B cell (primary cell): ENCODE measurements at places on chromosomes 11 and 22. TPM values are rescaled to one million over a fixed set of nuclear protein-coding genes. Genes with fewer than 3 reads are reported as not detected.

DNA sequence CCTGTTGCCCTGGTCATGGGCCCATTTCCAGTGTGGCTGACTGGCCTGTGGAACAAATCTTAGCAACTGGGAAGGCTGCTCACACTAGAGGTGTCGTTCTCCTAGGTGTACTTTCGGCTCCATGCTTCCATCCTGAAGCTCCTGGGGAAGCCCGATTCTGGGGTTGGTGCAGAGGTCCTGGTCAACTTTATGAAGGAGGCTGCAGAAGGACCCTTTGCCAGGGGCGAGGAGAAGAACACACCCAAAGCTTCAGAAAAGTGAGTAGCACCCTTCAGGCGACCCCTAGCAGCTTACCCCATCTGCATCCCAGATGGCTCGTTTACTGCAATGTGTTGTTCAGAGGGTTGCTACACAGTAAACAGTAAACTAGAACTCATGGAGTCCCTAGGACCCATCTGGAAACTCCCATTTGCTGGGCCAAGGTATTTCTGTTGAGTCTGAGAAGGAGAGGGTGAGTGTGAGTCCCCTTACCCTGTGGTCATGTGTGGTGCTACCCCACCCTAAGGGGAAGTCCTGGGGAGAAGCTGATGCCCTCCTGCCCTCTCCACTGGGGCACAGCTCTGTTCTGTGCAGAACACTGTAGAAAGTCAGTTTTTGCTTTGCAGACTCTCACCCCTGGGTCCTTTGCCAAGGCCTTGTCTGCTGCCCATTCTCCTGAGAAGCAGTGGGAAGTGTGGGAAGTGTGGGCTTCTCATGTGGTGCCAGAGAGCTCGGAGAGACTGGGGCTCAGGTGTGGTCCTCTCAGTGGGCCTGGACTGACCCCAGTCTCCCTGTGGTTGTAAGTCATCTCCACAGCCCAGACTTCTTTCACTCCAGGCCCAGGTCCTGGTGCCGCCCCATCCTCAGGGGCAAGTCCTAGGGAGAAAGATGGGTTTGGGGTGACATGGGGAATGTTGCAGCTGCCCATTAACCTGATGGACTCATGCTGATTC, 85.0 kb downstream of the CABIN1 start:
- no peak for DNase-seq

DEFB131B gene
- not detected in 2 replicates for polyA plus RNA-seq

DNA sequence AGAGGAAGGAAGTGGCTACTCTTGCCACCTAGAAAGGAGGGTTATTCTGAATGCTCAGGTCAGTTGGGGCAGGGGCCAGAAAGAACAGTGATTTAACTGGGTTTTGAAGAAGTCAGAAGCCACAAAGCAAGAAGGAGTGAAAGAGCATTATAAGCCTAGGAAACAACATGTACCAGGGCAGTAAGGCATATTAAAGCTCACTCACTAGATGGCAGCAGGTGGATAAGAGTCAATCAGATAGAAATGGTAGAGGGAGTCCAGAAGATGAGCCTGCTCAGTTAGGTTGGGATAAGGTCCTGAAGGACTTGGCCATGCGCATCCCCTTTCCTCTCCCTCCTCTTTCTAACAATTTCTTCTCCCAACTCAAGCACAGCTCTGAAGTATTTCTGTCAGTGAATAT, 22.0 kb upstream of the PATE1 start:
- DNase-seq, result no peak

DNA sequence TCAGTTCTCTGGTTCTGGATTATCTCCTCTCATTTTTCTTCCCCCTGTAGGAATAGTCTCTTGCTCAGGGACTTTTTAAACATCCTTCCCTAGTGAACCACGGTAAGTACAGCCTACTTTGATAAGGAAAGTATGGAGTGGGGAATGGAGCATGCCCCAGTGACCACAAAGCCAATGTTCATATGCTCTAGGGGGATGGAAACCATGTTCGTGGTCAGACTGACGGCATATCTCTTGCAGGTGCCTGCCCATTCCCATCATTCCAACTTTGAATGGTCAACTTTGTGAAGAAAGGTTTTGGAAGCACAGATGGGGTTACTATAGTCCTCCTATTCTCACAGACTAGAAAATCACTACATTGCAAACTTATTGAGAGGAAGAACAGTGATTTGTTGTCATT, 332.5 kb upstream of the NCAM1 start:
- DNase-seq, result no peak

HIRA gene
- 28.3 and 35.8 TPM in 2 replicates for polyA plus RNA-seq

- no peak for DNase-seq
These were observed 237.7 kb downstream of the BUD13 start for GRCh38 chr11:116535120-116535519.

DNA sequence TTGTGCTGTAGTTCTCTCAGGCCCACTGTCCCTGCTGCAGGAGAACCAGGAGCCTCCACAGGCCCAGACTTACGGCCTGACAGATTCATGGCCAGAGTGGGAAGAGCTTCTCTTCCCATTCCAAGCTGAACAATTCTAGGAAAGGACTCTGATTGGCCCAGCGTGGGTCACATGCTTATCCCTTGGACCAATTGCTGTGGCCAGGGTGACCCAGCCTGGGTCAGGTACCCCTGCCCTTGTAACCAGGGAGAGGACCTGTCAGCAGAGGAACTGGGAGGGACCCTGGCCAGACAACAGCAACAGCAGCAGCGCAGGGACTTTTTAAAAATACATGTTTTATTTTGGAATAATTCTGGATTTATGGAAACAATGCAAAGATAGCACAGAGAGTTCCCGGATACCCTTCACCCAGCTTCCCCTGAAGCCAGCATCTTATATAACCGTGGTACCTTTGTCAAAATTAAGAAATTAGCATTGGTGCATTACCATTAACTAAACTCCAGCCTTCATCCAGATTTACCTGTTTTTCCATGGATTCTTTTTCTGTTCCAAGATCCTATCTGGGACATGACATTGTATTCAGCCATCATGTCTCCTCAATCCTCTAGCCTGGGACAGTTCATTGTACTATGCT, 8.8 kb upstream of the ELFN2 start:
- no peak for DNase-seq

ADM gene
- polyA plus RNA-seq, result 0.84 and 2.3 TPM in 2 replicates

CSNK2A3 gene
- 0.15 and 0.62 TPM in 2 replicates for polyA plus RNA-seq
